ENCODE measurements at places on chromosomes 3 and 15.

GRCh38 chr3:40971191-40972168 lies 227.8 kb upstream of the CTNNB1 start:
- peak; percentile 60 for DNase-seq

DNA sequence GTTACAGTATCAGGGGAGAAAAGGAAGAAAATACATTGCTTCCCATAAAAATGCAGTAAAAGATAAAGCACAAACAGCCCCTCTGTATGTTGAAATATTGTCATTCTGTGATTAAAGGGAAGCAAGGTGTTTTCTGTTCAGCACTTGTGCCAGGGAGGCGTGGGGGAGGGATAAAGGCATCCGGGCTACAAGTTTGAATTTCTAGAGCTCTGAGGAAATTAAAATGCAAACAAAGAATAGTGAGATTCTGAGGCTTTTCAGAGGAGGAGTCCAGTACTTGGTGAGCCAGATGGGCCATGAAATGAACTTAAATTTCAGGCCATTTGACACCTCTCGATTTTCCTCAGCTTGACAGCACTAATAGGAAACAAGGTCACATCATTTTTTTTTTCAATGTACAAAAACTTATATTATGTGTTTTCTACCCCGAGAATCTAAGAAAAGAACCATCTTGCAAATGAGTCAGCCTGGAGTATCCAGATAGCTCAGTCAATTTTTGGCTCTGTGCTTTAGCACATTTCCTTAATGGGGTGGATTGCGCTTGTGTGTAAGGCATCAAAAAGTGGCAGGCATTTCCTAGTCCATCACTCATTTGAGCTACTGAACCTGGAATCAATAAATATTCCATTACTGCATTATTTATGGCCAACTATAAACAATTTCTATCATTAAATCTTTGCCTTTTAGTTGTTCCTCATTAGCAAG lies 640.8 kb upstream of the TBL1XR1 start:
- DNase-seq = no peak

DNA sequence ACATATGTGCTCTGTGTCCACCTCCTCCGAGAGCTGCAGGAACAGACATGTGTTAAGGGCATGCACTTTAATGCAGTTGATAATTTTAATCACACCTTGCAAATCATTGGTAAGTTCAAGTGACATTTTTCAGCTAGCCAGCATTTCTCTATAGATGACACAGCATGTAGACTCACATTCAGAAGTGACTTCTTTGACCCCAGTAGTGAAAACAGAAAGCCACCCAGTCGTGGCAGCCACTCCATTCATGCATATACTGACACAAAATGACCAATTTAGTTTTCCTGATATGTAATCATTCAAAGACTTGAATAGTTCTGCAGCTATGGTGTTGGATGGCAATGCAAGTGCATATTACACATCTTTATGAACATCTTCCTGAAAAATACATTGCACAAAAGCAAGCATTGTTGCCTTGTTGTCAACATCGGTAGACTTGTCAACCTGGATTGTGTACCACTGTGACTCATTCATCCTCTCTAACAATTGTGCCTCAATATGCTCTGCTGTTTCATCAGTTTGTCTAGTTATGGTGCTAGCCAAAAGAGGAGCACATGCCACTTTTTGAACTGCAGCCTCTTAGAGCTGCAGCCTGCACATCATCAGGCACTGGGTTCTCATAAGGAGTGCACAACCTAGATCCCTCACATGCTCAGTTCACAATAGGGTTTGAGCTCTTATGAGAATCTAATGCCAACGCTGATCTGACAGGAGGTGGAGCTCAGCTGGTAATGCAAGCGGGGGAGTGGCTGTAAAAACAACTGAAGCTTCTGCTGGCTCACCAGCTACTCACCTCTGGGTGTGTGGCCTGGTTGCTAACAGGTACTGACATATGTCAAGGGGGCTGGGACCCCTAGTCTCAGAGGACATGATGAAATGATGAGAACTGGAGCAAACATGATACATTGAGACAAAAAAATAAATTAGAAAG lies 622.0 kb downstream of the PYDC2 start:
- DNase-seq = no peak

GRCh38 chr15:90064911-90065681 lies 37.2 kb downstream of the IDH2 start:
- peak; percentile 40 for DNase-seq

DNA sequence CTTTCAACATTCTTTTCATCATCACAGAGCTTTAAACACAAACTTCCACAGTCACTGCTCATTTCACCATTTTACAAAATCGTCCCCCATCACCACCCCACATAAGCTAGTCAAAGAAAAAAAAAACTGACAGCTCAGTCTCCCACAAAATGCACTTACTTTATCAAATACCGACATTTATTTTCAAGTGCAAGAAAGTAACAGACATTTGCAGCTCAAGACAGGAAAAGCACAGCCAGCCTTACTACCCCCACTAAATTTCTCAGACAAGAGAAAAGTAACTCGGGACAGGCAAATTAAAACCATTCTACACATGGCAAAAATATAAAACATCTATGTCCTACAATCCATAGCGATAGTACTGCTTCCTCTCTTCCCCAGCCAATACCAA lies 402.4 kb downstream of the SHQ1 start:
- no peak for DNase-seq

GRCh38 chr3:49124991-49125670 lies 4.5 kb upstream of the USP19 start:
- no peak for DNase-seq

DNA sequence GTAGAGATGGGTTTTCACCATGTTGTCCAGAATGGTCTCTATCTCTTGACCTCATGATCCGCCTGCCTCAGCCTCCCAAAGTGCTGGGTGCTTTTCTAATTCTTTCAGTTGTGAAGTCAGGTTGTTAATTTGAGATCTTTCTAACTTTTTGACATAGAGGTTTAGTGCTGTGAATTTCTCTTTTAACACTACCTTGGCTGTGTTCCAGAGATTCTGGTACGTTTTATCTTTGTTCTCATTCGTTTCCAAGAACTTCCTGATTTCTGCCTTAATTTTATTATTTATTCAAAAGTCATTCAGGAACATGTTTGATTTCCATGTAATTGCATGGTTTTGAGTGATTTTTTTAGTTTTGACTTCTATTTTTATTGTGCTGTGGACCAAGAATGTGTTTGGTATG lies 63.5 kb upstream of the CCDC54 start:
- no peak for DNase-seq

DNA sequence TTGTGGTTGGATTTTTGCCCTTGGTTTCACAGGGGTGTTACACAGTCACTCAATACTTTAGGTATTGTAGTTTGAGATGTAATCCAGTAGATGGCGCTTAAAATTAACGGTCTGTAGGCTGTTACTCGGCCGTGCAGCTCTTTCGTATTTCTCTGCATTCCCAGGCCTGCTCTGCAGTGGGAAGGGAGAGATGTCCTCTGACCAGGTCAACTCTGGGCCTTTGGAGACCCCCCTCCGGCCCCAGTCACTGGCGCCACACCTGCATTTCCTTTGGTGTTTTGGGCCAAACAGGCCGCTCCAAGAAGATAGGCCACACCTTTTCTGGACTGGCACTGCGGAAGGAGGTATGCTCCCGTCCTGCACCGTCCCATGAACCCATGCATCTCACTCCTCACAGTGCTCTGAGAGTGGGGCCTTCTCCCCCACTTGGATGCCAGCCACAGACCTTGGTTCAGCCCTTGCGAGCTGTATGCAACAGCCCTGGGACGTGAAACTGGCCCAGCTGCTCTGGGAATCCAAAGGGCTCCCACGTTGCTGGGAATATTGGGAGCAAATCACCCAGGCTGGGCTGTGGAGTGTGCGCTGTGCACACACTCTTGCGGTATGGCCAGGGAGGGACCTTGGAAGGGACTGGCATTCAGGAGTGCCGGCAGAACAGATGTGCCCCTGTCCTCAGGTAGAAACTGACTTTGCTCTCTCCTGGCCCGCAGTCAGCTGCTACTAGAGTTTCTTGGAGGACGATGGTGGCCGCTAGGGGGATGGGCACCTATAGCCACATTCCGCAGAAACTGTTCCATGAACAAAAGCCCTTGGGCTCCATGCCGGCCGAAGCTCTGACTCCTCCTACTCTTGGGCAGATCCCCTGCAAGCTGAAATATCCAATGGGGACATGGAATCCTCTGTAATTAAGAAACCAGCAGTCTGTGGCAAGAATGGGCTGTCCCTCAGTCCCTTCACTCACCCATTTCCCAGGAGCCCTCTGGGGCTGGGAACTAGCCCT lies 410.5 kb upstream of the CADM2 start:
- DNase-seq = no peak

Data from GOT3 (cell line).